ENCODE measurements at places on chromosomes 5 and 9. TPM values are rescaled to one million over a fixed set of nuclear protein-coding genes. Genes with fewer than 3 reads are reported as not detected.

GRCh38 chr9:89969881-89970639 lies 365.2 kb downstream of the GADD45G start:
- H3K4me1 ChIP-seq, result peaks cover 17% of the 10 kb centered on the region
- DNase-seq, result peak; percentile 9
- H3K27me3 ChIP-seq, result peaks cover 2% of the 10 kb centered on the region
- H3K27ac ChIP-seq, result no peak overlapping the region
- no peak overlapping the region for H3K4me3 ChIP-seq
- no peaks in the 10 kb centered on the region for H3K36me3 ChIP-seq

- no peaks in the 10 kb centered on the region for H3K36me3 ChIP-seq
- DNase-seq, result no peak
- H3K4me1 ChIP-seq, result no peaks in the 10 kb centered on the region
- H3K27ac ChIP-seq, result no peak overlapping the region
- no peak overlapping the region for H3K4me3 ChIP-seq
Observed at GRCh38 chr5:38069360-38069759, 189.0 kb upstream of the EGFLAM start.

DNA sequence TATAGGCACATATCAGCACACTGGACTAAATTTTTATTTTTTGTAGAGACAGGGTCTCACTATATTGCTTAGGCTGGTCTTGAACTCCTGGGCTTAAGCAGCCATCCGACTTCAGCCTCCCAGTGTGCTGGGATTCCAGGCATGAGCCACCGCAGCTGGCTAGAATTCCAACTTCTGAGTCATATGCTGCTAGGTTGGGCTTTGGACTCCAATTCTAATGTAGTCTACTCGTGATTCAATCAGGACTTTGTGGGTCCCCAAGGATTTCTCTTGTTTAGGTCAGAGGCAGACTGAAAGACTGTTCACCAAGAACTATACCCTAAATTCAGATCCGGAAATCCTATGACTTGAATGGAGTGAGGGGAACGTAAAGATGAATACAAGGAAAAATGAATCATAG lies 68.2 kb upstream of the CHD1 start:
- H3K36me3 ChIP-seq, result no peaks in the 10 kb centered on the region
- no peak overlapping the region for H3K4me3 ChIP-seq
- peaks cover 8% of the 10 kb centered on the region for H3K4me1 ChIP-seq

GRCh38 chr9:128733256-128733655 lies 9.3 kb upstream of the ZDHHC12 start:
- H3K36me3 ChIP-seq, result peaks cover 5% of the 10 kb centered on the region
- peaks cover 4% of the 10 kb centered on the region for H3K4me1 ChIP-seq
- no peak overlapping the region for H3K4me3 ChIP-seq
- H3K27ac ChIP-seq, result no peak overlapping the region
- no peaks in the 10 kb centered on the region for H3K27me3 ChIP-seq

The ASPN gene
- total RNA-seq, result not detected

The KIAA1958 gene
- 15.3 TPM for total RNA-seq

The IGFBPL1 gene
- not detected for total RNA-seq

DNA sequence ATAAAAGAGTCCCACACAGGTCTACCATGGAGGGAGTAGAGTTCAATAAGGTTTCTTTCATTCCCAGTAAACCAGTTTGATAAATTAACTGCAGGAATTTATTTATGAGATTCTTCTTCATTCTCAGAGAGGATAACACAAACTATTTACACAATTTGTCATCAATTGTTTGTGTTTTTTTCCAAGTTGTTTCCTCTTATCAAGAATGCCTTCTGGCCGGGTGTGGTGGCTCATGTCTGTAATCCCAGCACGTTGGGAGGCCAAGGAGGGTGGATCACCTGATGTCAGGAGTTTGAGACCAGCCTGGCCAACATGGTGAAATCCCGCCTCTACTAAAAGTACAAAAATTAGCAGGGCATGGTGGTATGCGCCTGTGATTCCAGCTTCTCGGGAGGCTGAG lies 216.7 kb downstream of the MLLT3 start:
- H3K27ac ChIP-seq, result no peak overlapping the region
- H3K27me3 ChIP-seq, result no peaks in the 10 kb centered on the region
- peaks cover 15% of the 10 kb centered on the region for H3K36me3 ChIP-seq
- H3K4me1 ChIP-seq, result peaks cover 32% of the 10 kb centered on the region

DNA sequence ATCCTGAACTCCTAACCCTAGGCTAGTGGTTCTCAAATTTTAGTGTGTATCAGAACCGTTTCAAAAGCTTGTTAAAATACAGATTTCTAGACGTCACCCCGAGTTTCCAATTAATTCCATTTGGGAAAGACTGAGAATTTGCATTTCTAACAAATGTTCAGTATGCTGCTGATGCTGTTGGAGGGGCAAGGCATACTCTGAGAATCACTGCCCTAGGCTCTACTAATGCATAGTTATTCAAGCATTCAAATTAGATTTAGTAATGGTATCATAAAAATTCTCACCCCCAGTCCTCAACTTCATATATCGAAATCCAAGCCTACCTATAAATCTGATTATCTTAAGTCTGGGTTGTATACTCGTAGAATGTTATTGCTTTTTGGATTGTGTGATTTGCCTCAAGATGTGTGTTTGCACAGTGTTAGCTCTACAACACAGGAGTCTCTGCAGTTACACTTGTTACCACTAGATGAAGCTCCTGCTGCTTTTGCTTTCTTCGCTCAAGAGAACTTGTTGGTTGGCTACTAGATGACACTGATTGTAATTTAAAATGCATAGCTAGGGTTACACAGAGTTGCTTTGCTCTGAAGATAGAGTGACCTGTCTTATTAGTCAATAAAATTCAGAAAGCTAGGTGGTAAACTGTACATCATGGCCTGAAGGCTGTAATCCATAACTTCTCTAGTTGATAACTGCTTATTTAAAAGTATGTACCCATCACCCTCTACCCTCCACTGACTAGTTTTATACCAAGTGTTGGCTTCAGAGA lies 7.5 kb upstream of the ERAP2 start:
- no peaks in the 10 kb centered on the region for H3K27me3 ChIP-seq
- DNase-seq, result peak; percentile 34
- H3K4me3 ChIP-seq, result no peak overlapping the region
- peaks cover 44% of the 10 kb centered on the region for H3K4me1 ChIP-seq
- H3K36me3 ChIP-seq, result no peaks in the 10 kb centered on the region
- H3K27ac ChIP-seq, result peak overlapping the region; percentile 87

DNA sequence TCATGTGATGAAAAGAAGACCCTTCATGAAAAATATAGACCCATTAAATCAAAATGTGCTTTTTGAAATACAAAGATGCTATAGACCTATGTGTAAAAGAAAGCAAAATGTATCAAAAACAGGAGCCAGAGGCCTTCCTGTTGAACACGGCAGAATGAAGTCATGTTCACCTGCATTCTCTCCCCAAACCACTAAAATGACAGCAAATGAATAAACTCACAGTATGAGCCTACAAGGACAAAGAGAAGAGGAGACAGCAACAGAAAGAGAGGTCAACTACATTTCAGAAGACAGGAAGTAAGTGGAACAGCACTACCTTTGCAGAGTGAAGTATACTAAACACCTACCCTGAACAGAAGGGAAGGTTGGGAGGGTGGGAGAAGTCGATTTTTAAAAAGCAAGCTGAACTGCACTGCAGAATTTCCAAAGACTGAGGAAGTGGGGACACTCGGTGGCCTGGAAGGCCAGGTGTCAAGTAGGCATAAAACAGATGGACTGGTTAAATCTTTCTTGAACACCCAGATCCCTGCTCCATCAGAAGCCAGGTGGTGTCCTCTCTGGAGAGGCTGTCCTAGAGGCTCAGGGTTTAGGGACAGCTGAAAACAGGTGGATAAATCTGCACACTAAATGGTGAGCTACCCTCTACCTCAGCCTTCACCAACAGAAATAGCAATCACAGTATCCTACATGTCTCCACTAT lies 48.9 kb downstream of the MED27 start:
- H3K4me3 ChIP-seq, result no peak overlapping the region
- H3K4me1 ChIP-seq, result peaks cover 46% of the 10 kb centered on the region
- H3K36me3 ChIP-seq, result peaks cover 1% of the 10 kb centered on the region
- no peak overlapping the region for H3K27ac ChIP-seq
- no peaks in the 10 kb centered on the region for H3K27me3 ChIP-seq
- DNase-seq, result no peak

GRCh38 chr9:112774006-112774996 lies 23.7 kb downstream of the SNX30 start:
- peaks cover 33% of the 10 kb centered on the region for H3K4me1 ChIP-seq
- no peak overlapping the region for H3K4me3 ChIP-seq
- no peak for DNase-seq
- H3K36me3 ChIP-seq, result no peaks in the 10 kb centered on the region
- H3K27ac ChIP-seq, result no peak overlapping the region

The SOHLH1 gene
- total RNA-seq, result not detected

DNA sequence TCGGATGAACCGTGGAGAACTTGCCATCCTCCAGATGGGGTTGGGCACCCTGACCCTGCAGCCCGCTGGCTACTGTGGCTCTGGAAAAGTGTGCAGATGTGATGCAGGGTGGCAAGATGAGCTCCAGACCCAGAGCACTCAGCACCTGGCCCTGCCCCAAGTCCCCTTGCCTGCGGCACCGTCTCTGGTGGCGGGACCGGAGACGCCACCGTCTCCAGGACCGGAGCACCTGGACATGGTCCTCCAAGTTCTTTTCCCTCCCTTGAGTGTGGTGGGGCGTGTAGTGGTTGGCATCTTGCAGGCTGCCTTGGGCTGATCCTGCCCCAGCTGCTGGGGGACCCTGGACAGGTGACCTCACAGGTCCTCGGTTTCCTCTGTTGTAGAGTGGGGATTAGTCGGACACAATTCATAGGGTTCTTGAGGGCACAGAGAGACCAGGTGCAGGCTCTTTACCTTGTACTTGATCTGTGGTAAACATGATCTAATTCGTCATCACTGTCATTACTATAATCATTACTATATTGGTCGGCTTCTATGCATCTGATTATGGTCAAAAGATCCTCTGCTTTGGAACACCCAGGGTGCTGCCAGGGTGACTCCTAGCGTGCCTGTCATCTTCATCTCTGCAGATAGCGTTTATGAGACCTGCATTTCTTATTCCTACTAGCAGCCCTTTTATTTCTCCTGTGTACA lies 83.5 kb downstream of the COL5A1 start:
- H3K27ac ChIP-seq, result no peak overlapping the region
- peaks cover 6% of the 10 kb centered on the region for H3K27me3 ChIP-seq
- H3K4me1 ChIP-seq, result peaks cover 6% of the 10 kb centered on the region
- H3K36me3 ChIP-seq, result no peaks in the 10 kb centered on the region
- no peak overlapping the region for H3K4me3 ChIP-seq
- DNase-seq, result no peak

The LCN6 gene
- not detected for total RNA-seq

GRCh38 chr9:16721972-16722371 lies 148.5 kb downstream of the BNC2 start:
- H3K36me3 ChIP-seq, result no peaks in the 10 kb centered on the region
- H3K27me3 ChIP-seq, result peaks cover 18% of the 10 kb centered on the region
- no peak overlapping the region for H3K27ac ChIP-seq
- no peak overlapping the region for H3K4me3 ChIP-seq

DNA sequence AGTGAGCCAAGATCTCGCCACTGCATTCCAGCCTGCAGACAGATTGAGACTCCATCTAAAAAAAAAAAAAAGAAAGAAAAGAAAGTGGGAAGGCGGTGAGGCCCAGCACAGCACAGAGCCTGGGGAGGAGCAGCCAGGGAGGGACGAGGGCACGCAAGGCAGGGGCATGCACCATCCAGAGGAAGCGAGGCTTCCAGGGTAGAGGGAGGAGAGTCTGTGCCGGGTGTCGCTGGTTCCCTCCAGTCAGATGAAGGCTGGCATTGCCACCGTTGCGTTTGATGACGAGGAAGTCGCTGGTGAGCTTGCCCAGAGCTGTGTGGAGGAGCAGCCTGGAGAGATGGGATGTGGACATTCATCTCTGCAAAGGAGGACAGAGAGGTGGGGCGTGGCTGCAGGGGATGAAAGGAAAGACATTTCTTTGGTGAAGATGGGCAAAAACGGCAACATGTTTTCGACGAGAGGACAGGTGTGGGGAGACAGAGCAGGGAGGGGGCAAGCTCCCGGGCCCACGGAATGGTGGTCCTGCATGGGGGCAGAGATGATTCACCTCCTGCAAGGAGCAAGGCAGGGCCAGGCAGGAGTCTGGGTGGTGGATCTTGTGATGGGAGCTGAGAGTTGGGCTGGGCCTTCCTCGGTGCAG lies 18.6 kb upstream of the OLFM1 start:
- no peak overlapping the region for H3K27ac ChIP-seq
- DNase-seq, result no peak
- H3K36me3 ChIP-seq, result no peaks in the 10 kb centered on the region
- H3K4me3 ChIP-seq, result no peak overlapping the region

The FOXD4L3 gene
- not detected for total RNA-seq

- H3K27ac ChIP-seq, result no peak overlapping the region
- H3K36me3 ChIP-seq, result peaks cover 46% of the 10 kb centered on the region
- peak; percentile 83 for DNase-seq
- H3K4me3 ChIP-seq, result no peak overlapping the region
Observed at GRCh38 chr9:278651-279050, 64.0 kb downstream of the DOCK8 start.

The MYO10 gene
- not detected for total RNA-seq

DNA sequence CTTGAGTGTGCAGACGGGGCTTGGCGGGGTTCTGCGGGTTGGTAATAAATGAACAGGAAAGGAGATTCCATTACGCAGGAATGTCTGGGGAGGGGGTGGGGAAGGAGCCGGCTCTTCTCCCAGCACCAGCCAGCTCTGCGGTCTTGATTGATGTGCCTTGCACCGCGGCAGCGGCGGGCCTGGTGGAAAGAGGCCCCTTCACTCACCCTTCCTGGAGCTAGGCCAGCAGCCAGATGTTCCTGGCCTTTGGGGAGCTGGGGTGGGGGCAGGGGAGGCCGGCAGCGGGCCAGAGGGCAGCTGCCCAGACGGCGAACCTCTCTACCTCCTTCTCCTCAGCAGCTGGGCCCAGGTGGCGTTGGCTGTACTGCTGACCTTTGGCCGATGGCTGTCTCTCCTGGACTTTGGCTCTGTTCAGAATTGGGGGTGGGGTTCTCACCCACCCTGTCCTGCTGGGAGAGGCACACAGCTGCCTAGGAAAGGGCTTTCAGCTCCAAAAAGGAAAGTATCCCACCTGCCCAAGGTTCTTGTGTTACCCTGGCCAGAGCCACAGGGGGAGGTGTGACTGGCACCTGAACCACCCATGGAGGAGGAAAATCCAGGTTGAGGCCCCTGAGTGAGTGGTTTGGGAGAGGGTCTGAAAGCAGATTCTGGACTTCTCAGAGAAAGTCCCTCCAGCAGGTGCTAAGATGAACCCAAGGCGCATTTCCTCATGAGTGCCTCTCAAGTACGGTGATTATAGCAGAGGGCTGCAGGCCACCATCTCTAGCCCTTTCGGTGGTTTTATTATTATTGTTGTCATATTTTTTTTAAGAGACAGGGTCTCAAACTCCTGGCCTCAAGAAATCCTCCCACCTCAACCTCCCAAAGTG lies 58.0 kb upstream of the SYNPO start:
- peaks cover 9% of the 10 kb centered on the region for H3K27me3 ChIP-seq
- H3K27ac ChIP-seq, result no peak overlapping the region
- DNase-seq, result no peak
- no peak overlapping the region for H3K4me3 ChIP-seq

DNA sequence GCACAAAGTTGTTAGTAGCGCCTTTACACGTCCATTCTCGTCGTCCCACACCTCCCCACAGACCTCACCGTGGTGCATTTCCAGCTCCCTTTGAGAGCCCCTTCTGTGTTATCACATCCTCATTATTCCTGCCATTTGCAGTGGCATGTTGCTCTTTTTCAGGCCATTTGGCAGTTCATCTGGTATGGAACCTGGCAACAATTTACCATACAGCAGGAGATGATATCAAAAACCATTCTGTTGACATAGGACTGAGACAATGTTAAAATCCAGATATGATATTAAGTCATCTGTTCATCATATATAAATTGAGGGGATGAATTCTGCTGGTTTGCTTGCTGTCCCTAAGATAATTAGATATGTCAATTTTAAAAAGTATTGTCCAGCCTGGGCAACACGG lies 83.0 kb downstream of the TMEM174 start:
- no peak overlapping the region for H3K4me3 ChIP-seq
- no peak for DNase-seq
- no peaks in the 10 kb centered on the region for H3K4me1 ChIP-seq
- H3K27me3 ChIP-seq, result peaks cover 44% of the 10 kb centered on the region
- H3K27ac ChIP-seq, result no peak overlapping the region

Data from activated CD8-positive, alpha-beta T cell treated with anti-CD3 and anti-CD28 coated beads for 36 hours (primary cell).